HL-60 (cell line): ENCODE measurements at places on chromosomes 2 and 18.

GRCh38 chr2:15737314-15738224 is 145.9 kb downstream of the DDX1 start:
- no peak for DNase-seq

- DNase-seq, result no peak
Observed at GRCh38 chr2:192119536-192119935, 75.2 kb downstream of the TMEFF2 start.

DNA sequence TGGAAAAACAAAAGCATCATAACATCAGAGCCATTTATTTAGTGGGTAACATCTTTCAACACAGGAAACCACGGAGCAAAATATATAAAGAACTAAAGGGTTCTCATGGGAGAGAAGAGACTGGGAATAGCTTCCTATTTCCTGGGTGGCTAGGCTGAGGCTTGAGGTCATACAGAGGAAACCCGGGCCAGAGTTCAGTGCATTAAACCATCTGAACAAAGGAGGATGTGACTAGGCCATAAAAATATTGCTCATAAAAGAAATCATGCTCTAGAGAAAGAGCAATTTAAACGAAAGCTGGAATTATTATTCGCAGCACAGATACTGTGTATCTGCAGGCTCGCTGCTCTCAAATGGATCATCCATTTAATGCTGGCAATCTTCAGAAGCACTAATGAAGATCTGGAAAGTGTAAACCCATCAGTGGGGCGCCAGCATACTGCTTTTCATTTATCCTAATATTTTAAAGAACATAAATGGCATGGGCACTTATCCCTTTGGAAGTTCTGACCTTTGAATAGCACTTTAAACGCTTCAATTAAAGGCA is 83.3 kb downstream of the GALNT14 start:
- DNase-seq, result no peak

DNA sequence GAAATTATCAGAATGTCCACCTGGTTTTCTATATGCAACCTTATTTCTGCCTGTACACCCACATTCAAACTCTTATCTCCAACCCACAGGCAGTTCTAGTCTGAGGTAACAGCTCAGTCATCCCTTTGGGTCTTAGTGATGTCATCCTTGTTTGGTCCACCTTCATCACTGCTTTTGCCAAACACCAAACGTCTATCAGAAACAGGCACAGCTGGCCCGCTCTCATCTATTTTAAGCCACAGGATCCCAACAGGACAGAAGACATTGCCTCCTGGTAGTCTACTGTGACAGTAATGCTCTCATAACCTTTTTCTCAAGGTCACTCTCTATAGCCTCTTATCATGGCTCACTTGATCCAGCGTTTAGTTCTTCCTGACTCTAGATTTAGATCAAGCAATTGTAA is 99.0 kb upstream of the CHAC2 start:
- no peak for DNase-seq

GRCh38 chr18:35983147-35983546 is 10.7 kb downstream of the RMP24 start:
- DNase-seq, result no peak

- no peak for DNase-seq
Observed at GRCh38 chr2:235240574-235240973, 253.3 kb upstream of the AGAP1 start.

GRCh38 chr18:24630346-24630880 is 170.0 kb downstream of the HRH4 start:
- no peak for DNase-seq

- no peak for DNase-seq
Observed at GRCh38 chr18:7601246-7601615, 34.1 kb downstream of the PTPRM start.

GRCh38 chr2:125596612-125597011 is 1059.3 kb upstream of the GYPC start:
- DNase-seq, result no peak

DNA sequence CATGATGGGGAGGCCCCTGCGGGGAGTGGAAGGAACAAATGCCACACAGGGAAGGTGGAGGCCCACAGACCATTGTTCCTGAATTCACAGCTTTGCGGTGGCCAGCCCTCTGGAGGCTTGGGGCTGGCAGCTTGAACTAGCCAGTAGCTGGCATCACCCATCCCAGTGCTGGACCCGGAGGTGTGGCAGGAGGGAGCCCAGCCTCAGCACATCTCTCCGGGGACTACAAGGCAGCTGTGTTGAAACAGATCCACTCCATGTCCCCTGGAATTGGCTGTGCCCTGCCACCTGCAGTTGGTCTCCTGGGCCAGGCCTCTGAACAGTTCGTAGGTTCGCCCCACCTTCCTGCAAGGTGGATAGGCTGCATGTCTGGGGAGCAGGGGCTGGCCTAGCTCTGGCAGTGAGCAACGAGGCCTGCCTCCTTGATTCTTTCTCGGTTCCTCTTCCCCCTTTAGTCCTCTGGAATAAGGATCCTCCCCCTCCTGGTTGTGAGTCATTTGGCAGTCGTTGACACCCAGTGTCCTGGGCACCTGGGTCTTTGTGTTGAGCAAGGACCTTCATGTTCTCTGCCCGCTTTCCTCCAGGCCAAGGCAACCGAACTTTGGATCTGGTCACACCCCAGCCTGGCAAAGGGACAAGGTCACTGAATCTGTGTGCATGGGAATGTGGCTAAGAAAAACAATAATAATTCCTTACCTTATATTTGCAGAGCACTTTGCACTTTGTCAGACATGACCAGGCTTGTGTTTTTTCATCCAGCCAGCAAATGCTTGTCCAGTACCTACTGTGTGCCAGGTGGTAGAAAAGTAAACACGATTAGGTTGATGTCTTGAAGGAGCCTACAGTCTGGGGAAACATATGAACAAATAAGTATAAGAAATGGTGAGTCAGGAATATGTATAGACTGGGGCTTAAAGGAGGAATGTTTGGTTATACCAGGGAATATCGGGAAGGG is 55.0 kb upstream of the MCFD2 start:
- DNase-seq, result peak; percentile 95

DNA sequence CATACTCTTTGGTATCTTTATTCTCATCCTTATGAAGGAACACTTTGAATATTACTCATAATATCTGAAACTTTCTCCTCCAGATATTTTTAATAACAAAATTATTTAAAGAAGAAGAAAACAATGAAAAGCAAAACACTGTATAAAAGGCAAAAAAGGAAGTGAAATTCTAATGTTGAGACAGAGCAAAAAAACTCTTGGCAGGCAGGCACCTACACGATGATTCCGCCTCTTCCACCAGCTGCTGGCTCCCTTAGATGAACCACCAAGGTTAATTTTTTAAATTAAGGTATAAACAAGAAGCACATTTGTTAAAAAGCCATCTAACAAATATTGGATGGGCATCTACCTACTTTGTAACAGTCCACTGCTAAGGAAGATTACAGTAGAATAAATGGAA is 434.7 kb downstream of the EPHA4 start:
- no peak for DNase-seq

DNA sequence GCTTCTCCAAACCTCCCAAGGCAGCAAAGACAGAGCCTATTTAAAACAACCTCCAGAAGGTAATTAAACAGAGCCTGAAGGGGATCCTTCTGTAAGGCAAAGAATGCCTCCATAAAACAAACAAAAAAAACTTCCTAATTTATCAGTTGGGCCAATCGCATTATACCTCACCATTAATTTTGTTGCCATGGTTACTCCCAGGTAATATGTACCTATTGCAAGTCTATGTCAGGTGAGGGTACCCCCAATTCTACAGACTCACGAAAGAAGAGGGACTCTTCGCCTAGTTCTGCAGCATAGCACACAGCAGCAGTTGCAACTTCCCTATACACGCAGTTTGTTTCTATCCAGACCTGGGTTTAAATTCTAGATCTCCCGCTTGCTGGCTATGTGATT is 38.8 kb downstream of the SFXN5 start:
- peak; percentile 41 for DNase-seq

DNA sequence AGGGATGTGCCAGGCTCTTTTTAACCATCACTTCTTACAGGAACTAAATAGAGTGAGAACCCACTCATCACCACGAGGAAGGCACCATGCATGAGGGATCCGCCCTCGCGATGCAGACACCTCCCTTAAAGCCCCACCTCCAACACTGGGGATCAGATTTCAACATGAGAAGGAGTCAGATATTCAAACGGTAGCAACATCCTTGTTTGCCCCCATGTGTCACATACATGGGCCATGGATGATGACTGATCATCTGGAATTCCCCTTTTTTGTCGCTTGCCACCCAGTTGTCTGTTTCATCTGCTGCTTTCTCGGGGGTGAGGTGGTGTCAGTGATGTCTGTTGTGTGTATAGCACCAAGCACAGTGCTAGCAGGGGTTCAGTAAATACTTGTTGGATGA is 57.9 kb downstream of the NCK2 start:
- no peak for DNase-seq

GRCh38 chr2:51723691-51724090 is 691.8 kb upstream of the NRXN1 start:
- DNase-seq, result no peak
